T47D (cell line): ENCODE measurements at places on chromosomes 2 and 18.

DNA sequence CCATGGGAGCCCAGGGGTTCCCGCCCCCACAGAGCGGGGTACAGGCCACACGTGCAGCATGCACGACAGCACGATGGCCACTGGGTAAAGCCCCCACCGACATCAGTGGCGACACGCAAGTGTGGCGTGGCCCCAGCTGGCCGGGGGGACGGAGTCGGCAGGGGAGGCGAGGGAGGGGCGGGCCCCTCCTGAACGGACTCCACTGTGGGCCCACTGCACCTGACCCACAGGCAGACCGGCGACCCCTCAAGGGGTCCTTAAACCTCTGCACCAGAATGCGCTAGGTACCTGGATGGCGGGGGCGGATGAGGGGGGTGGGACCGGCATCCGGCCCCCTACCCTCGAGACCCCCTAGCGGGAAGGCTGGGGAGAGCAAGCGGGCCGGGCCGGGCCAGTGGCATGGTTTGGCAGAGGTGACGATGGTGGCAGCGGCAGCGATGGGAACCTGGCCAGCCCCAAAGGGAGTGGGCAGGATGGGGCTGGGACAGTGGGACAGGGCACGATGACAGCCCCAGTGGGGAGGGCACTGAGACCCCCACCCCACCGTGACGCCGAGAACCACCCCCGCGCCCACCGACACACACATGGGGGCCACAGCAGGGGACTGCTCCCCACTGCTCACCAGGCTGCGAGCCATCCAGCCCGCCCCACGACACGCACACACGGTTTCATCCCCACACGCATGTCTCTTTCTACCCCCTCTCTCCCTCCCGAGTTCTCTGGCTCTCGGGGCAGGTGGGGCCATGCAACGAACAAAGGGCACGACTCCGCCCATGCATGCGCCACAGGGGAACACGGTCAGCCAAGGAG lies 91.9 kb upstream of the ANKRD30BL start:
- no peak for DNase-seq

DNA sequence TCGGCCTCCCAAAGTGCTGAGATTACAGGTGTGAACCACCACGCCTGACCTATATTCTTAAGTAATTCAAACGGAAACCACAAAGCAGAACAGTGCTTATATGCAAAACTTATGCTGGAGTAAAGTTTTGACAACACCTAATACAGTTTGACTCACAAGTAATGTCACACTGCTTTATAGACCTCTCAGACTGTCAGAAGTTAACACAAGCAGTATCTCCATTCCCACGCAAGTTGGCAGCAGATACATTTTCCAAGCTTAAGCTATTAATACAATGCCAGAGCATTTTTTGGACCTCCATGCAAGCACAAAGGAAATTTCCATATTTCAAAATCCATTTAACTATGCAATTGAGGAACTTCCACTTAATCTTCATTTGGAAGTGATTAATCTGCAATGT lies 21.0 kb upstream of the SANBR start:
- no peak for DNase-seq

DNA sequence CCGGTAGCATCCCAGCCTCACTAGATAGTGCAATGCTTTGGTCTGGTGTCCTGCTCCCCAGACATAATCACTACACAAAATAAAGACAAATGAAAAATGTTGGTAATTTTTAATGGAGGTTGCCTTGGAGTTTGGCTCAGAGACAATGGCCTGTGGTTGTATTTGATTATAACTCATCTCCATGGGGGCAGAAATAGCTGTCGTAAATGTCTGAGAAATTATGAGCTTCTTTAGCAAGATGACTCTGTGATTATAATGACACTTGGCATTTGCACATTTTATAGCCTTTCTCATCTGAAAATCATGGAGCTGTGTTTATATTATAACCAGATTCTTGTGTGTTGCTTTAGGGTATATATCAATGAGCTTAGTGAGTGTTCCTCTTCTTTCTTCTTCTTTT lies 1779.7 kb upstream of the CELF4 start:
- DNase-seq, result no peak

DNA sequence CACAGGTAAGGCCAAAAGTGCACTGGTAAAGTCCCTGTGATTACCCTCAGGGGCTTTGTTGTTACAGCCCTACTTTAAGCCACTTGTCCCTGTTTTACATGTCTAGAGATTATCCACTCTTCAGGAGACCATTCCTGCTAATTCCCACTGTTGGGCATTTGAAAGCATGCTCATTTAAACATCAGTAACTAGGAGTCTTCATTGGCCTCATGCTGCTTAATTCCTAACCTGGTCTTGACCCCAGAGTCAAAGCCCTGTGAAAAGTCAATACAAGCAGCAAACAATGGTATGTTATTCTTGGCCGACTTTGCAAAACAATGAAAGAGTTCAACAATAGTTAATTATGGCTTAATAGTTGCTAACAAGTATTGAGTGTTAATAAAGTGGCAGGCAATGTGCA lies 23.2 kb downstream of the AFF3 start:
- no peak for DNase-seq

- DNase-seq, result no peak
These were observed 199.2 kb downstream of the TGIF1 start for GRCh38 chr18:3649135-3649632.

DNA sequence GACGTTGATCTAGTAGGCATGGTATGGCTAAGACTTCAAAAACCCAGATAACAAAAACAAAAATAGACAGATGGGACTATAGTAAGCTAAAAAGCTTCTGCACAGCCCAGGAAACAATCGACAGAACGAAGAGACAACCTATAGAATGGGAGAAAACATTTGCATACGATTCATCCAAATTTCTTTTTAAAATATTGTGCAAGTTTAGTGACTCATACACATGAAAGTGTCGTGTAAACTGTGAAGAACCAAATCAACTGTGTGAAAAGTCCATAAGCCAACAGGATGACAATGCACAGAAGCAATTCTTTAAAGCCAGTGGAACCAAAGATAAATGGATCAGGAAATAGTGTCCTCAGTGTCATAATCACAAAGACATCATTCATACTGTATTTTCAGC lies 671.1 kb downstream of the RNF144A start:
- DNase-seq, result no peak

- no peak for DNase-seq
These were observed 83.5 kb downstream of the DNMT3A start for GRCh38 chr2:25257931-25258846.

DNA sequence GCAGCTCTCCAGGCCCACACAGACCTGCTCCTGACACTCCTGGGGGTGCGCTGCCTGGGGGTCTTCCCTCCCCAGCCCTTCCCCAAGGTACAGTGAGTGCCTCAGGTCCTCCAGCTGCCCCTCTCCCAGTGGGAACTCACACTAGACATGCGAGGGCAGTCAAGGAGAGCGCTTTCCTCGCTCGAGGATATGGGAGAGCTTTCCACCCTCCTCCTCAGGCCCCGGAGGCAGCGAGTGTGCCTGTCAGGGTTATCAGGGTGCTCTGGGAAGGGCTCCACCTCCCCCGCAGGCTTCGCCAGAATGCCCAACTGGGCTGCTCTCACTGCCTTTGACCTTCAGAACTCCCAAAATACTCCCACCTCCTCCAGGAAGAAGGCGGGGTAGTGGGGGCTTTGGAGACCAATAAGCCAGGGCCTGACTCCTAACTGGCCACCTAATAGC lies 85.7 kb upstream of the LAPTM4A start:
- no peak for DNase-seq

- no peak for DNase-seq
These were observed 42.2 kb downstream of the KANSL1L start for GRCh38 chr2:210128961-210129360.

DNA sequence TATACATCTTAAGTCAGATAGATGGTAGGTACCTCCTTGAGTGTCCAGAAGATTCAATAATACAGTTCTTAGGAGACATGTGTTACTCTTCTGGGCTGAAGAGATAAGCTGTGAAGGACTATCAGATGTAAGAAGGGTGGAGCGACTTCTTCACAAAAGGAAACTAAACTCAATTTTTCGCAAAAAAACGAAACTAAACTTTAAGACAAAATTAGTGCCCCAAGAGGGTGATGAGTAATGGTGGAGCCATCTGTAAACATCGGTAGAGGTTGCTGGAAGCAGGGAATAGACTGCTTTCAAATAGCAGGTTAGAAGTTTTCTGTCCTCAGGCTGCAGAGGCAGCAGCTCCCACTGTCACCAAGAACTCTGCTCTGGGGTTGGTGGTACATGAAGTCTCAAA lies 111.6 kb upstream of the TACR1 start:
- no peak for DNase-seq

DNA sequence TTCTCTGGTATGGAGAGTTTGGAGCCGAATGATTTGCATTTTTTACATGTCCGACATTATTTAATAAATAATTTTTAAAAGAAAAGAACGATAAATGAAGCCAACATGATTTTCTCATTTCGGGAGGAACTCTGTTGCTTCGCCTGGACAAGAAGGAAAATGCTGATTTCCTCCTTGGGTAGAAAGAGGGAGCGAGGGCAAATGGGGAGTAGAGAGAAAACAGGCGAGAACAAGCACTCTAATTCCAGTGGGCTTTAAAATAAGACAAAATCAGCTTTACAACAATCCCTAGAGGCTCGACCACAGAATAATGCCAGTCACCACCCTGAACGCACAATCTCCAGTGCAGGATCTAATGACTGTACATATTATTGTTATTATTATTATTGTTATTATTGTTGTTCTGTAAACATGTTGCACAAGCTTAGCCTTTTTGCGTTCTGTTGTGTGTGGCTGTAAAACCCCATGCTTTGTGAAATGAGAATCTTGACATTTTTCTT lies 3.7 kb downstream of the DLX1 start:
- DNase-seq, result no peak

DNA sequence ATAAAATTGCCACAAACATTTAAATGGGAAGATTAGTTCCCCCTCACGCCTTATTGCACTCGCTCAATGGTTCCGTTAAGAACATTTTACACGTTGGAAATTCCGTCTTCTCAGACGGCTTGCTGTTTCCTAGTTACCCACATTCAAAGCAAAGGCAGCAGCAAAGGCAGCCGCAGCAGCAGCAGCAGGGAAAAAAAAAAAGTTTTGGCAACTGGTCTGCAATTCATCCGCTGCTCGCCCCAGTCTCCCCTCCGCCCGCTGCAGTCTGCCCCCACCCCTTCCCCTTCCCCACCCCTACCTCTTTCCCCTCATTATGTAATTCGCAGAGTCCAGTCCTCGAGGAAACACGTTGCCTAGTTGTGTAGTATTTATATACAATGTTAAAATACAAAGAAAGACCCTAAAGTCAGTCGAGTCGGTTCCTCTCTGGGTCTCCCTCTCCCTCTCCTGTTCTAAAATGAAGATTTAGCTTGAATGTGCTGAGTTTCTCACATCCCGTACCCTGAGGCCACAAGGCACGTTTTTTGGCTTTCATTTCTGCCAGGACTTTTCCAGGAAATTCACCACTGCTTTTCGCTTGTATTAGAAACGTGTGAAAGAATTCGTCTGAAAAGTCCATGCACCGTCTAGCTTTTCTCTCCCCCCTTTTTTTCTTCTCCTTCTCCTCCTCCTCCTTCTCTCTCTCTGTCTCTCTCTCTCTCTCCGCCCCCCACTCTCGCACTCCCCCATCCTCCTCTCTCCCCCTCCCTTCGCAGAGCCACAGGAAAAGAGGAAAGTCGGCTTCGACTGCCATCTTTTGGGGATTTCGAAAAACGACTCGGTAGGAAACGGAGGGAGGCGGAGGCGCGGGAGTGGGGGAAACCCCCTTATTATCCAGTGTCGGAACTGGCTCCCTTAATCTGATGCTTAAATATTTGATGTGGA lies 140.0 kb downstream of the MEIS1 start:
- DNase-seq, result peak; percentile 62

DNA sequence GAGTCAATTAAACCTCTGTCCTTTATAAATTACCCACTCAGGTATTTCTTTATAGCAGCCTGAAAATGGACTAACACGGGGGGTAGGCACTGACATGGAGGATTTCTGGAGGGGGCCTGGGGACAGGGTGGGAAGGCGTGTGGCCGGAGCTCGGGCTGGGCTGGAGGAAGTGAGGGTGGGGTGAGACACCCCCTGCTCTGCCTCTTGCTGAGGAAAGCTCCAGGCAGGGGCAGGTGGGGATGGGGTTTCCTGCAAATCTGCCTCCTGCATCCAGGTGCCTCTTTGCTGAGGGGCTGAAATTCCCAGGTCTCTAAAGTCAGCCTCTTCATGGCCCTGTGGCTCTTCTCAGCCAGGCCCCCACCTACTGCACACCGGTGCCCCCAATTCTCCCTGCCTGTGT lies 25.7 kb upstream of the OTOS start:
- DNase-seq, result no peak

DNA sequence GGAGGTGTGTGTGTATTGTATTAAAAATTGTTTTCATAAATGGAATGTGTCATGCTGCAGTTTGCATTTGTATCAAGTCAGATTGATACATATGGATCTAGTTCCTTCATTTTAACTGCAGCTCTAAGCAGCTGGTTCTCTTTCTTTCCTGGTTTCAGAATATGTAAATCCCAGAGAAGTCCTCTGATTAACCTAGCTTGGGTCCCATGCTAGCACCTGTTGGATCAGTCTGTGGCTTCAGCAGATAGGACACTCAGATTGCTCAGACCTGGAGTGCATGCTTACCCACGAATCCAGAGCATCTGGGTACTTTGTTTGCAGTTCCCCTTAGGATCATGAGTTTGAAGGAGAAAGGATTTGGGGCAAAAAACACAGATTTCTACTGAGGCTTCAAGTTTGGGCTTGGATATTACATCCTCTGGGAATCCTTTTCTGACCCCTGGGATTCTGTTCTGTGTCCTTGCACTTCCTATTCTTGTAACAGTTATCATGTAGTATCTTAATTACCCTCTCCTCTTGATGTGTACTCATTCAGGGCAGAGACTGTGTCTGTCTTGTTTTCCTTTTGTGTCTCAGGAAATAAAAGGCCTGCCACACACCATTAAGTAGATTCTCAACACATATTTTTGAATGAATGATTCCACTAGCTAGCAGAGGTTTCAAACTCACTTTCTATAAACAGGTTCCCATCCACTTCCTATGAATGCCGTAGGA lies 142.1 kb downstream of the PHLPP1 start:
- DNase-seq, result no peak

- DNase-seq, result no peak
These were observed 89.2 kb downstream of the ZBTB7C start for GRCh38 chr18:48319801-48320638.

- no peak for DNase-seq
These were observed 215.7 kb downstream of the DYSF start for GRCh38 chr2:71669058-71669456.

DNA sequence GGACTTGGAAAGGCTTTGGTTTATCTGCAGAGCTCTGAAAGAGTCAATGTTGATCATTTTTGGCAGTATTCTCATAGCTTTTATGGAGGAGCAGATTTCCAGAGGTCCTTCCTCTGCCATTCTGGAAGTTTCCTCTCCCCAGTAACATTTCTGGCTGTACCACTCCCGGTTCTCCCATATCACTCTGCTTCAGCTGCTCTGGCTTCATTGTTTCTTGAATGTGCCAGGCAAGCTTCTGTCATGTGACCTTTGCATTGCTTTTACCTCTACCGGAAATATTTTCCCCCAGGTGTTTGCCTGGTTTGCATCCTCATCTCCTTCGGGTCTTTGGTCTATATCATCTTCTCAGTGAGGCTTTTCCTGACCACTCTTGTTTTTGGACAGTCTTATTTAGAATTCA lies 12.4 kb downstream of the PCYOX1 start:
- DNase-seq, result no peak

- DNase-seq, result no peak
These were observed 424.1 kb upstream of the ZEB2 start for GRCh38 chr2:144943986-144944385.
